ENCODE measurements at places on chromosomes 5 and 9.

DNA sequence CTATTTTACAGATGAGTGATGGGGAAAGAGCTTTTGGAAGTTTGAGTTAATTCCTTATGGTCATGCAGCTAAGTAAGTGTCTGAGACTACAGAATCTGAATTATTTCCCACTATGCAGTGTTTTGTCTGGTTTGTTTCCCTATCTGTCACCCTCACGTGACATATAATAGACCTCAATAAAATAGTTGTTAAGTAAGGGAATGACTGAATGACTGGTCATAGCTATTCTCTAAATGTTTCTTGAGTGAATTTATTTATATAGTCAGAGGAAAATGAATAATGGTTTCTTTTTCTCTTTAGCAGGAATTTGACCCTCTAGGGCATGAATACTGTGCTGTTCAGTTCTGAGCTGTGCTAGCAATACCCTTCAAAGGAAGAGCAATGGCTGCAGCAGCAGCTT lies 10.3 kb downstream of the TRIM32 start:
- peak; percentile 88 for DNase-seq

DNA sequence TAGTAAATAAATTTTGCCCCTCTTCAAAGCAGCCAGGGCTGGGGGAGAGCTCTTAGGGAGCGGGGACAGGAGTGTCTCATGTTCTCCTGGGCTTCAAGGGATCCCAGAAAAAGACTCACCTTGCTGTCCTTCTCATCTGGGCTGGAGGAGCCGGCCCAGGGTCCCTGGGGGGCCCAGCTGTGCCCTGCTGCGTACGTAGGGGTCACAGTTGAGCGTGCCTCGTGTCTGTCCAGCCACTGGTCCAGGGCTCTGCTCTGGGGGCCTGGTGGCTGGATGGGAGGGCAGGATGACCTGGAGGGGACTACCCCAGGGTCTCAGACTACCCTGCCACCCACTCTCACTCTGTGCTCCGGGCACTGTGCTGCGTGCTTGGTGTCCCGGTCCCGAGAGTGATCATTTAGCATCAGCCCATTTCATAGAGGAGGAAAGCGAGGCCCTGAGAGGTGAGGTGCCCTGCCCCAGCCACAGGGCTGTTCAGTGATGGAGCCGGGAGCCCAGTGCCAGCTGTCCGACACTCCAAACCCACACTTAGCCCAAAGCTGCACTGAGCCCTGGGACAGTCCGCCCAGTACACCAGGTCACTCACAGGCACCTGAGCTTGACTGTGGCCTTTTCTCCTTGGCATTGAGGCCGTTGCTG lies 26.2 kb upstream of the TDRD7 start:
- no peak for DNase-seq

DNA sequence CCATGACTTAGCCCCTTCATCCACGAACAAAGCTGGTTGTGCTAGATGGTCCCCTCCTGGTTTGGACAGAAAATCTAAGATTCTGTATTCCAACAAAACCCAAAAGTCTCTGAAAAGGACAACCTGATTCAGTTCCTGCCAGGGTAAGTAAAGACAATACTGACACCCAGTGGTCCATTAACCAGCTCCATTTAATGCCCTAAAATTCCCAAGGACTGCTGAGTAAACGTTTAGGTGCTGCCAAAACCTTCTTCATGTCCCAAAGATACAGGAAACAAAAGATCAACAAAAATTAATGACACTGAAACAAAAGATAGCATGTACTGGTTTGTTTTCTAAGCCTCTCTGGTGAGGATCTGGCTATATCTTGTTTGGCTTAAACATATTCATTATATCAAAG lies 25.3 kb upstream of the PPP1R2B start:
- DNase-seq = peak; percentile 12

DNA sequence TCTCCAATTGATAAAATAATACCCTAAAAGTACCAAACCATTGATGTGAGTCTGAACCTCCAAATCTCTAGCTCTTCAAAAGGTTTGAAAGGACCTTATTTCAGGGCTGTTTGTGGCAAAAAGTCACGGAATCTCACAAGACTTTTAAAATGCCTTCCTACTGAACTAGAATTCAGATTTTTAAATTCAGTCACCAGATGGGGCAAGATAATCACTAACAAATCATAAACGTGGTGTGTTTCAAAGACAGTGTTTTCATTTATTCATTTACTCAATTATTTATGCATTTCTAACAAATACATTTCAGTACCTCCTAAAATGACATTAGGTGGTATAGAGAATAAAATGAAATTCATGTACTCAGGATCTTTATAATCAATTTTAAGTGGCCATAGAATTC lies 68.2 kb upstream of the SMC2 start:
- DNase-seq = peak; percentile 3

DNA sequence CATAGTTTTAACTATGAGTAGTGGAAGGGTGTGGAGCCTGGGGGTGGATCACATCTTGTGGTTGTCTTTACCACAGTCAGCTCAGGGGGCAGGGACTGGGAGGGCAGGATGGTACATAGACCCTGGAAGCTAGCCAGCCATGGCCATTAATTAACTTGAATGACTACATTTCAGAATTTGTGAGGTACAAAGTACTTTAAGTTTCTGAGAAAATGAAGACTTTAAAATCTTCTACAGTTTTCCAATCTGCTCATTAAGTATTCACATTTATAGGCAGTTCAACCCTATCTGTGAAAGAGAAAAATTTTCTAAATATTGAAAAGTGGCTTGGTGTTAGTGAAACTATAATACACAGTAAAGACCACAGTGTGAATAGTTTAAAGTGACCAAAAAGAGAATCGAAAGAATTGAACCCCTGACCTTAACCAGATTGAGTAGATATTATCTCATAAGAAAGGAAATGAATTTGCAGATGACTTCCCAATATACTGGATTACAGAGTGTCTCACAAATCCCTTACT lies 234.2 kb upstream of the MEF2C start:
- DNase-seq = peak; percentile 58

DNA sequence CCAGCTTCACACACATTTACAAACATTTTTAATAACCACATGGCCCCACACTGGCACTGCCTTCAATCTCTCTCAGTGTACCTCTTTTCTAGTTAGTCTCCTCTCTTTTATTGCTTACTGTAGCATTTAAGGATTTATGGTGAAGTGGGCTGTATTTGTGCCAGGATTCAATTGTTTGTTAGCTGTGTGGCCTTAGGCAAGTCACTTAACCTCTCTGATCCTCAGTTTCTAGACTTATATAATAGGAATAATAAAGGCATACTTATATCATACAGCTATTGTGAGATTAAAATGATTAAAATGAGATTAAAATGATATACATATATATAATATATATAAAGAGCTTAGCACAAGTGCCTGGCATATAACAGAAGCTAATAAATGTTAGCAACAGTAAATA lies 6.4 kb downstream of the SH3RF2 start:
- no peak for DNase-seq

GRCh38 chr9:135971892-135972291 lies 10.7 kb upstream of the UBAC1 start:
- DNase-seq = peak; percentile 25

DNA sequence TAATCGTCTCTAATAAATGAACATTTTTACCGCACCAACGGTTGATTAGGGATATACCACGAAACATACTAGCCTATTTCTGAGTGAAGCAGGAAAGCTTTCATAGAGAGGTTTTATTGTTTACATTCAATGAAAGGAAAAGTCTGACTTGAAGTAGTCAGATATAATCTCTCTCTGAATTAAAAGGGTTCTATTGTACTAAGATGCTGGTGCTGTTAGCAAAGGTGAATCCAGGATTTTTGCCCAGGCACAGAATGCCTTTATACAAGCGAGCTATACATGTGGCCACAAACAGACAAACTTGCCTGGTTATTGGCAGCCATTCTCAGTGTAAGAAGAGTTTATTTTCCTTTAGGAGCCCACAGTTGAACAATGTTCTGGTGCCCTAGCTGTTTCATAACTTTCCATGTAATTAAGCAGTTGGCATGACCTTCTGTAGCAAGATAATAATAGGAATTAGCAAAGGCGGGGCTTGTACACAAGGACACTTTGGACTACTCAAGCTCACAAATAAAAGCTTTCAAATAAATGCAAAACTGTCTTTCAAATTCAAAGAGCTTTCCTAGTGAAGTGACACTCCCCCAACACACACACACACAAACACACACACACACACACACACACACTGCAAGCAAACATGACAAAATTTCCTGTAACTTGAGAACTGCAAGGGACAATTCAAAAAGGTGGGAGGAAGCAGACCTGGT lies 198.7 kb upstream of the MAP3K1 start:
- DNase-seq = no peak

DNA sequence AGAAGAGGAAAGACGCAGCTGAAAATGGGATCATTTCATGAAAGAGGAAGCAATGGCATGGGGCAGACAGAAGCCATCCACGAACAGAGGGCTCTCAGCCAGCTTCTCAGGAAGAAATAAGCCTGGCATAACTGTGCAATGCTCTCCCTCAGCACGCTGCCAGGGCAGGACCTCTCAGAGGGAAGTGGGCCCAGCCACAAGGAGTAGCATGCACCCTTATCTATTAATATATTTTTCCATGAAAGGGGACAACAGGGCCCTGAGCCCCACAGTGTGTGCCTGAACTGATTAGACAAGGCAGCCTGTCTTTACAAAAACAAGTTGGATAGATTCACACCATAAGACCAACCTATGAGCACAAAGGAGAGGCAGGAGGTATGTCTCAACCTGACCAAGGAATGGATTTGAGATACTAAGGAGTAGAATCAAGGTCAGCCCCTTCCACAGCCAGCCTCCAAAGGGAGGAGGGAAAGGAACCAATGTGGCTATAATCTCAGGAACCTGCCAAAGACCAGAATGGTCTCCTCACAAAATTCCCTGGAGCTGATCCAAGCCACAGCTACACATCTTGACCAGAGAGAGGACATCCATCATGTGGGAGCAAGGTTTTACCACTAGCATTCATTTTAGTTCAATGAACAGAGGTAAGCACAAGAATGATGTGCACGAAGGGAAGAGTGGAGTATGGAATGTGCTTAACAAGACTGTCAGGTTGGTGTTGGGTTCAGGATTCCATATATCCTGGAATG lies 154.8 kb downstream of the SIL1 start:
- DNase-seq = peak; percentile 66

DNA sequence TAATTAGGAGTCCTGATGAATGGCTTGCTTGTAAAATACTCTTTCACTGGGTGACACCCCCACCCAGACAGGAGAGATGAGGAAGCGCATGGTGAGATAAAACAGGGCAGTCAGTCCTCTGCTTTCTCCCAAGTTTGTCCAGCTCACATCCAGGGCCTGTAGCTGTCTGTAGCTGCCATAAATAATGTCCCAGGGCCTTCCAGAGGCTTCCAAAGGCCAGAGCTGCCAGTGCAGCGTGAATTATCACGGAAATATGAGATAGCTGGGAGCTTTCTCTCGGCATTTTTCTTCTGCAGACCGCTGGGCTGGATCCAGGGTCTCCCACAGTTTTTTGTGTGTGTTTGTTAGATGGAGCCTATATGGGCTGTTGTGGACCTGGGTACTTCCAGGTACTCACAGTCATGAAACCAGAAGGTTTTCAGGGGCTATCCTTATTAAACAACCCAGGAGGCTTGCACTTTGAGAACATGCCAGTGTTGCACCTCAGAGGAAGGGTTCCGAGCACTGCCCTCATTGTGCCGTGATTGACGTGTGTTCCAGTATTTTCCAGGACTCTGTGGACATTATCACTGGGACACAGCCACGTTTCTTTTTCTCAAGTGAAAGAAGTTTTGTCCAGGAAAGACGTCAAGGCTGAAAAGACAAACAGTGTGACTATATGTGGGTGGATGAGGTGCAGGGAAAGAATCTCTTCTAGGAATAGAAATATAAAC lies 117.5 kb downstream of the FGF1 start:
- DNase-seq = no peak

DNA sequence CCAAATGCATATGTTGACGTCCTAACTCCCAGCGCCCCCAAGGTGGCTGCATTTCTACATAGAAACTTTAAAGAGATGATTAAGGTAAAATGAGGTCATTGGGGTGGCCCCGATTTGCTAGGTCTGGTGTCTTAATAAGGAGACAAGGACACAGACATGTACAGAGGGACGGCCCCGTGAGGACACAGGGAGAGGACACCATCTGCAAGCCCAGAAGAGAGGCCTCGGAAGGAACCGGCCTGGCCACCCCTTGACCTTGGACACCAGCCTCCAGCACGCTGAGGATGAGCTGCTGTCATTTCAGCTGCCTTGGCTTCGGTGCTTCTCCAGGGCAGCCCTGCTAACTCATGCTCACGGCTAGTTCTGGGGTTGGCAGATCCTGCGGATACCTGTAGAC lies 73.2 kb downstream of the MRPL36 start:
- no peak for DNase-seq

DNA sequence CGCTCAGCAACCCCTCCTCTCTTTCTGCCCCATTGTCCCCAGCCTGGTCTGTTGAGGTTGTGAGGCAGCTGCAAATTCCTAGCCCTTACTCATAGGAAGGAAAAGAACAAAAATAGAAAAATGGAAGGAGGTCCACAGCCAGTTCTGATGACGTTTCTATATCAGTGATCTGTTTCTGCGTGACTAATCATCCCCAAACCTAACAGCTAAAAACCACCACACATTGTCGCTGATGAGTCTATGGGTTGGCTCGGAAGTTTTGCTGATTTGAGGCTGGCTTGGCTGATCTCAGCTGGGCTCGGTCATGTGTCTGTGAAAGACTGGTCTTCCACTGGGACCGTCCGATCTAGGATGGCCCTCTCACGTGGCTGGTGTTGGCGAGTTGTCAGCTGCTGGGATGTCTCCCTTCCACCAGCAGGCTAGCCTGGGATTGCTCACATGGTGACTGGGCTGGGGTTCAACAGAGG lies 200.6 kb upstream of the ZNF618 start:
- peak; percentile 99 for DNase-seq

All from M059J (cell line).